ENCODE measurements at places on chromosomes 12 and 14. TPM values are rescaled to one million over a fixed set of nuclear protein-coding genes. Genes with fewer than 3 reads are reported as not detected.

Gene CLEC6A
- 2.0 TPM for total RNA-seq

DNA sequence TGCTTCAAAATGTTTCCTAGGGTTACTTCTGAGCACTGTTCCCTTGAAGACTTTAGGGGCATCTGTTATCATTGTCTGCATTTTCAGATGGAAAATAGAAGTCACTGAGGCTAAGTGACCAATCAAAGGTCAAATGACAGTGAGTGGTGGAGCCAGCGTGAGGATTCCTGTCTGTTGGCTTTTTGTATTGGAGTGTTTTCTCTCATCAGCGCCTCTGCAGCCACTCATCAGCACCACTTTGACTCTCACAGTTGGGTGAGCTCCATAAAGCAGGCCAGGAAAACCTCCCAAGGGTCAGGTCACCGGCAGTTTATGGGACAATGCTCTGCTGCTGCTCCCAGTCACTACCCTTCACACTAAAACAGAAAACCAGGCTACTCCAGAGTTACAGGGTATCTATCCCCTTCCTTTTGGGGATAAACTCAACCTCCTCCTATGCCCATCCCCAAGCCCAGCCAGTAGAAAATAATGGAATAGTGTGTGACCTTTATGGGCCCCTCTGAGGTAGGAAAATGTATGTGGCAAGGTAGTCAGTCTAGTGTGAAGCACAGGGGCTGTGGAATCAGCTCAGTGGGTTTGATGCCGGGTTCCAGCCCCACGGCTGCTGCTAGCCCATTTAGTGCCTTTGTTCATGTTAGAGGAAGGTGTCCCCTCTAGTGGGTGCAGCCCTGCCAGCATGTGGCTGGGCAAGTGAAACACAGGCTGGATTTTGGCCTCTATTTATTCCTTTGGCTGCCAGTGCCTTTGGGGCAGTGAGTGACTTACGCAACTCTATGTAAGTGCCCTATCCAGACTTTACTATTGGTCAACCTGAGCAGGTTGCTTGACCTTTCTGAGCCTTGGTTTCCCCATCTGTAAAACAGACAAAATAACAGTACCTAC is 133.8 kb upstream of the CPM start:
- peaks cover 3% of the 10 kb centered on the region for H3K4me1 ChIP-seq
- no peak for DNase-seq
- H3K4me3 ChIP-seq, result no peak overlapping the region
- H3K27ac ChIP-seq, result no peak overlapping the region
- no peaks in the 10 kb centered on the region for H3K27me3 ChIP-seq

Gene SERPINA12
- not detected for total RNA-seq

Gene ZC2HC1C
- total RNA-seq, result 4.5 TPM

GRCh38 chr12:113359133-113359938 is 949 bp downstream of the PLBD2 start:
- no peak for DNase-seq
- no peaks in the 10 kb centered on the region for H3K27me3 ChIP-seq
- H3K27ac ChIP-seq, result peak overlapping the region; percentile 80
- peak overlapping the region; percentile 87 for H3K4me3 ChIP-seq
- H3K36me3 ChIP-seq, result no peaks in the 10 kb centered on the region

Measured in upper lobe of right lung (tissue), 1 donor.